M059J (cell line): ENCODE measurements at places on chromosomes 4 and X. TPM values are rescaled to one million over a fixed set of nuclear protein-coding genes. Genes with fewer than 3 reads are reported as not detected.
A peak's percentile ranks its signal among the peaks of the same experiment; 100 is the strongest.

DNA sequence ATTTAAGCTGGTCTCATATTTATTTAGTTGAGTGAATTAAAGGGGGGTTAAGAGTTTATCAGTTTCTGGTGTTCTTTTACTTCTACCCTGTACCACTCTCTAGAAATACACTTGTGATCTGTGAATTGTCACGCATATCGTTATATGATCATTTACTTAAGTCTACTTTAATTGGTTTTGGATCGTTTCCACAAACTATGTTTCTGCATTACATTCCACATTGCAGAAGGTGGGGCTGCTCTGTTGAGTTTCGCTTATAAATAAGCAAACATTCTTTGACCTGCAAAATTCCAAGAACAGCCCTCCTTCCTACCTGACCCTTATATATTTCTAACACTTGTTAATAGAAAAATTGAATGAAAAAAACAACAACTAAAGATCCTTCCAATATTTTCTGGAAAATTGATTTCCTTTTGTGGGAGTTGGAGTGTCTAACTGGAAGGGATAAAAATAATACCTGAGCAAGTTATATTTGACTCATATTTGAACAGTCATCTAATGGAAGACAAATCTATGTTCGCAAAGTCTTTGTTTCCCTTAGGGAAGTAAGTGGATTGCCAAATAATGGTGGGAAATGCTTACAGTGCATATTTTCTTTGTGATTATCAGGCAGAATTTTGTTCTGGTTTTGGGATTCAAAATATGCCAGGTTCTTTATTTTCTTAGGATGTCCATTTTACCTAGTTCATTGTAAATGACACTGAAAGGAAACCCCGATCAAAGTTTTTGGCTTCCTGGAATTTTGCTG lies 152.7 kb downstream of the RELL1 start:
- DNase-seq: no peak

DNA sequence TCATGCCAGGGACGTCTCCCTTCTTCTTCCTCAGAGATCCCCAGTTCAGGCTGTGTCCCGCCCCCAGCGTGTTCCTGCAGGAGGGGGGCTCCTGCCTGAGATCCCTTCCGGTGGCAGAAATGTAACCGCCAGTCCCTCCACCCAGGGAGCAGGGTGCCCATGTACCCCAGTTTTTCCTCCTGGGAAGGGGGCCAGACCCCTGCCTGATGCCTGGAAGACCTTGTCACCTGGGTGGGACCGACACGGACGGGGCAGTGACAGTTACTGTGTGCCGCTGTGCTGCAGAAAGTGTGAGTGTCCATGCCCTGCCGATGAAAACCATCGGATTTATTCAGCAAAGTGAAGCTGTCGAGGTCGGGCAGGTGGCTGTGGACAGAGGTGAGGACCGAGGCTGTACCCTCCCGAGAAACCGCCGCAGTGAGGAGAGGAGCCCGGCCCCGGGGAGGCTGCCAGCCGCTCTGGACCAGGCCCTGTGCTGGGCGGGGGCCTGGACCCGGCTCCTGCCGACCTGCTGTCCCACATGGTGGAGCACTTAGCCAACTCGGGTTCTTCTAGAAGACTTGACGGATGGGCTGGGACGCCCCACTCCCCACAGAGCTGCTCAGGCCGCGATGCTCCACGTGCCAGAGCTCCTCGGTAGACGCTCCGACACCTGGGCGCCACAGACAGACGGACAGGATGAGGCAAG lies 36.7 kb upstream of the HMX1 start:
- DNase-seq: no peak

DNA sequence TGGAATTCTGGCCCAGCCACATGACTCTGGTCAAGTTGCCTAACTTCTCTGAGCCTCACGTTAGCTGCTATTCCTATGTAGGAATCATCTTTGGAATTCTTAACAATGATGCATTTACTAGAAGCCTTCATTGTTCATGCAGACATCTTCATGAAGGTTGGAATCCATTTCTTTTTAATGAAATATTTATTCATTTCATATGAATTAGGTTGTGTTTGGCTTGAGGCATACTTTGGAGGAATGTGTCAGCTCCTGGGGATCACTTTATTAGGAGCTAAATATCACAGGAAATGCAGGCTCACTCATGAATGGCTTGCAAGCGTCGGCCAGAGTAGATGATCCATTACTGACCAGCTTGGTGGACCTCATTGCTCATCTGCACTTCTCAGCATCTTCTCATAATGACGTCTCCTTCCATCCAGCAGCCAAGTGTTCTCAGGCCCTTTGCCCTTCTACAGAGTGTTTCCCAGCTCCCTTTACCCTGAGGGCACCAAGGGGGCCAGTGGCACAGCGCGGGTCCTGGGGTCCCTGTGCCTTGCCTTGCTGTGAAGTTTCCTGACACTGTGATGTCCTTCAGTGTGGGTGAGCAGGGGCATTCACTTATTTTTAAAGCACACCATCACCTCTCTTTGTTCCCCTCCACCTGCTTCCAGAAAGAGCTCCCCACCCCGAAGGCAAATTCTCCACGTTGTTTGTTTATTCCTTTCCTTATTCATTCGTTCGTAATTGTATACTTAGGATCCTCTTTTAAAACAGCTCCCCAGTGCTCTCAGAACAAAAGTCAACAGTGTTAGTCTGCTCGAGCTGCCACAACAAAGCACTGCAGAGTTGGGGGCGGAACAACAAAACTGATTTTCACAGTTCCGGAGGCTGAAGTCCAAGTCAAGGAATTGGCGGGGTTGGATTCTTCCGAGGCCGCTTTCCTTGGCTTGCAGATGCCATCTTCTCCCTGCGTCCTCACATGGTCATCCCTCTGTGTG lies 106.8 kb downstream of the STK32B start:
- DNase-seq: peak; percentile 64

DNA sequence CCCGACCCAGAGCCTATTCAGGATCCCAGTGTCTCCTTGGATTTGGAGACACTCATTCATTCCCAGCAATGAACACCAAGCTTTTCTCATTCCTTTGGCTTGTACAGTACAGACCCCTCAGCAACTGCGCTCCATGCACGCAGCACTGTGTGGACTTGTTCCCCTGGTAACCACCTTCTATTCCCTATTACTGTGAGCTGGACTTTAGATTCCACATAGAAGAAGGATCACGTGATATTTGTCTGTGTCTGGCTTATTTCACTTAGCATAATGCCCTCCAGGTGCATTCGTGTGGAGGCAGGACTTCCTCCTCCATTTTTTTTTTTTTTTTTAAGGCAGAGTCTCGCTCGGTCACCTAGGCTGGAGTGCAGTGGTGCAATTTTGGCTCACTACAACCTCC lies 106.4 kb downstream of the PHKA2 start:
- no peak for DNase-seq

DNA sequence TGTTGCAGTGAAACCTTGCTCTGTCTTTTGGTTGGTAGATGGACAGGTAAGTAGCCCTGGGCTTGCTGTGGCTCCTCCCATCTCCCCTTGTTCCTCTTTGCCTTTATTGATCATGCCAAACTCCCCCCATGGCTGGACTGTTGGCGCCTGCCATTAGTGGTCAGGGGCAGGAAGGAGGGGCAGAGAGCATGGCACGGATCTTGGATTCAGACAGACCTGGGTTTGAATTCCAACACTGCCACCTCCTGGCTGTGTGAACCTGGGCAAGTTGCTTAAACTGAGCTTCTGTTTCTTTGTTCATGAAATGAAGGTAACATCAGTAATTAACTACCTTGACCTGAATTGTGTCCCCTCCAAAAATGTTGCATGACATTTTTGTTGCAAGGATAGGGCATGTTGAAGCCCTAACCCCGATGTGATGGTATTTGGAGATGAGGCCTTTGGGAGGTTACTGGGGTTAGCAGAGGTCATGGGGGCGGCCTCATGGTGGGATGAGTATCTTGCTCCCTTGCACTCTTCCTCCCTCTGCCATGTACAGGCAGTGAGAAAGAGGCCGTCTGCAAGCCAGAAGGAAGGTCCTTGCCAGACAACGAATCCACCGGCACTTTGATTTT lies 6.0 kb downstream of the SLC2A9 start:
- DNase-seq: peak; percentile 50

DNA sequence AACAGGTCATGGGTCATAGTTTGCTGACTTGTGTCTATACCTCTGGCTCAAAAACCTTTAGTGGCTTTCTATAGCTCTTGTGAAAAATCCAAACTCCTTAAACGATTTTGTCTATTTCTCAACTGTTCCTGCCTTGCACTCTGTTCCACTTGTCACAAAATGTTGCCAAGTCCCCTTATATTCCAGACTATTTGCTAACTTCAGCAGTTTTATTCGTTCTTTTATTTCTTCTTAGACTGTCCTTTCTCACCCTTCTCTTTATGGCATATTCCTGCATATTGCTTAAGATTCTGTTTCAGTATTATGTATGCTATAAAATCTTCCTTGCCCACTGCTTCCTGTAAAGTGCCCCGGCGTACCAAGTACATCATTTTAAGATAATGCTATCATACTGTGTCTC lies 80.8 kb downstream of the RAB28 start:
- no peak for DNase-seq

DNA sequence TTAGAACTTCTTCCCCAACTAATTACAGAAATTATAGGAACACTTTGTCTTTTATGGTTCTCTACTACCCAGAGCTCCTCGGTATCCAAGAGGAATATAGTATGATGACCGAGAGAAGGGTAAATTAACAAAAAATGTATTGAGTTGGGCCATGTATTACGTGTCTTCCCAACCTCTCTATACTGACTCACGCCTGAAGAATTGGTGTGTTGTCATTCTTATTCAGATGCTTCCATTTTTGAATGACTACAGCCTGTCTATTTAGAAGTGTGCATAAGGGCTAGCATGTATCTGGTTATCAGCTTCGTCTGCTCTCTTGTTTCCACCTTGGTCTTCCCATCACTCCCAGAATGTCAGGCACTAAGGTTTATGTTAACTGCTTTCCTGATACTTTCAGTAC lies 24.5 kb upstream of the SCD5 start:
- no peak for DNase-seq

DNA sequence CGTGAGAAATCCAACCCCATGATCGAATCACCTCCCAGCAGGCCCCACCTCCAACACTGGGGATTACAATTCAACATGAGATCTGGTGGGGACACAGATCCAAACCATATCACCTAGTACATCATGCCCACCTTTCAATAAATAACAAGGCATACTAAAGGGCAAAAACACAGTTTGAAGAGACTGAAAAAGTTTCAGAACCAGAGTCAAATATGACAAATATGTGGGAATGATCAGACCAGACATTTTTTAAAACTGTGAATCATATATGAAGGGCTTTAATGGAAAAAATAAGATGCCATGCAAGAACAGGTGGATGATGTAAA lies 167.3 kb downstream of the CAMK2D start:
- no peak for DNase-seq

GRCh38 chrX:104968241-104968640 lies 252.3 kb downstream of the TEX13A start:
- no peak for DNase-seq

- DNase-seq: no peak
Observed at GRCh38 chrX:151675121-151675746, 20.0 kb upstream of the PRRG3 start.

- no peak for DNase-seq
Observed at GRCh38 chr4:85798012-85798770, 323.2 kb downstream of the ARHGAP24 start.

- no peak for DNase-seq
Observed at GRCh38 chrX:38857736-38858523, 56.7 kb downstream of the MID1IP1 start.

GRCh38 chr4:48698029-48698971 lies 81.8 kb downstream of the FRYL start:
- DNase-seq: peak; percentile 91

GRCh38 chr4:78337244-78338020 lies 214.1 kb upstream of the ANXA3 start:
- no peak for DNase-seq

DNA sequence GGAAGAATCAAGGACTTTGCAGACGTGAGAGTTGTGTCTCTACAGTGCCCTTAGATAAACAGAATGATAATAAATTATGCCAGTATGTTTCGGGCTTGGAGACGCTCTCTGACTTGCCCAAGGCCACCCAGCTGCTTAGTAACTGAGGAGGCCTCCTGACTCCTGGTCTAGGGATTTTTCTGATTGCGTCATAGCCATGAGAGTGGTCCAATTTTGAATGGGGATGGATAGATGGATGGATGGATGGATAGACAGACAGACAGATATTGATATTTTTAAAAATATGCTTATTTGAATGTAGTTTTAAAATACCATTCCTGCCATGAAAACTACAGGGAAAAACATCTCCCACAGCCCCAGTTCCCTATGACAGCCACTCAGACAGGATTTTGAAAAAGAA lies 15.5 kb downstream of the ARHGAP36 start:
- DNase-seq: no peak

GRCh38 chrX:66731398-66731797 lies 92.5 kb upstream of the EDA2R start:
- peak; percentile 2 for DNase-seq

GRCh38 chrX:3532581-3533085 lies 180.8 kb downstream of the PRKX start:
- peak; percentile 53 for DNase-seq

GRCh38 chrX:85836868-85837267 lies 210.5 kb downstream of the CHM start:
- peak; percentile 28 for DNase-seq

GRCh38 chr4:153428941-153429475 lies 37.2 kb upstream of the TMEM131L start:
- DNase-seq: no peak

DNA sequence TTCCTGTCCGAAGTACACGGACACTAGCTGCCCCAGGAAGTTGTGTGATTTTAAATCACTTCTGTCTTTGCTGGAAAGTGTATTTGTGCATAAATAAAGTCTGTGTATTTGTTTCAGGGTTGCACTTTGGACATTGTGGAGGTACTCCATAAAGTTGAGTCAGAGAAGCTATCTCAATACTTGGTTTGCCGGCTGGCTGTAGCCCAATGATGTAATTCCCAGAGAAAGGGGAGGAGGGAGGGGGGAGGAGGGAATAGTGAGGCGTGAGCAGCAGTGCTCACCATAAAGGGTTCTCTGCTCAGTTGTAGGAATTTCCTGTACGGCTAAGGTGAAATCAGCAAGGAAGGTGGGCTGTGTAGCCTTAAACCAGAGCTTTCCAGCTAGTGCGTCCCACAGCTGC lies 7.5 kb downstream of the APEX2 start:
- peak; percentile 82 for DNase-seq

The UBQLN2 gene
- 16.0 and 31.9 TPM in 2 replicates for total RNA-seq

The SMR3B gene
- total RNA-seq: not detected in 2 replicates

The TLR8 gene
- total RNA-seq: not detected in 2 replicates

The HERC6 gene
- 81.3 and 98.6 TPM in 2 replicates for total RNA-seq

The GPC4 gene
- total RNA-seq: 8.6 and 17.7 TPM in 2 replicates

The SLC10A4 gene
- total RNA-seq: 1.2 and 2.1 TPM in 2 replicates

The CHRDL1 gene
- total RNA-seq: 177 and 249 TPM in 2 replicates

The SETD7 gene
- total RNA-seq: 16.7 and 25.3 TPM in 2 replicates

The CT83 gene
- not detected in 2 replicates for total RNA-seq
